ENCODE measurements at places on chromosomes 12 and 14.

- DNase-seq, result no peak
Observed at GRCh38 chr12:54584128-54584527, 4.3 kb downstream of the PPP1R1A start.

- DNase-seq, result no peak
Observed at GRCh38 chr14:30482276-30482675, 76.7 kb upstream of the G2E3 start.

GRCh38 chr14:55938249-55938791 is 179.9 kb upstream of the PELI2 start:
- no peak for DNase-seq

DNA sequence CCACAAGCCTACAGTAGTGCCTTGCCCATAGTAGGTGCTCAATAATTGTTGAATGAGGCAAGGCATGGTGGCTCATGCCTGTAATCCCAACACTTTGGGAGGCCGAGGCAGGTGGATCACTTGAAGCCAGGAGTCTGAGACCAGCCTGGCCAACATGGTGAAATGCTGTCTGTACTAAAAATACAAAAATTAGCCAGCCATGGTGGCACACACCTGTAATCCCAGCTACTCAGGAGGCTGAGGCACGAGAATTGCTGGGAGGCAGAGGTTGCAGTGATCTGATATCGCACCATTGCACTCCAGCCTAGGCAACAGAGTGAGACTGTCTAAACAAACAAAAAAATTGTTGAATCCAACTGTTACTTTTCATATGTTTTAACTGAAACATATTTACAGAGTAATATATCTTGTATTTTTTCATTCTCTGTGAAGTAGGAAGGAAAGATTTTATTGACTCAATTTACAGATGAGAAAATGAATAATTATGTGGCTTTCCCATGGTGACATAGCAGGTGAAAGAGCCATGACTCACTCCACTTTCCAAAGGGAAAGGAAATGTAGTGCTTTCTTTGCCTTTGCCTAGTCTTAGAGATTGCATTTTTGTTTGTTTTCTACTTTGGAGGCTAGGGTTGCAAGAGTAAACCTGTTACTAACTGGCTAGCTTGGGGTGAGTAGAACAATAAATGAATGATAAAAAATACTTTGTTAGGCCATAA is 95.4 kb upstream of the SLC38A4 start:
- no peak for DNase-seq

DNA sequence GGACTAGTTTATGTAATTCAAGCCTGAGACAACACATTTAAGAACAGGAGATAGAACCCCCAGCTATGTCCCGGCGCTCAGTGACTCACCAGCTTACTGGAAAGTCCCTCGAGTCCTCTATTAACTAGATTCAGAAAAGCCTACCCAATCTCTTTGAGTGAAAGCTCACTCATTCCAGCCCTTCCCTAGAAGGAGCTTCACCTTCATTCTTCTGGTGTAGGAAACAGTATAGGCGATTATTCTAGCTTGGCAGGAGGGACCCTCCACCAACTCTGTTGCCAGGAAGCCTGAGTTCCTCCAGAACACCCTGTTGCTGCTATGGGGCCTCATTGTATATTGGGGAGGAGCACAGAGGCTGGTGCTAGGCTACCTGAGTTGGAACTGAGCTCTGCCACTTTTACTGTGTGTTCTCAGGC is 57.2 kb upstream of the AEBP2 start:
- no peak for DNase-seq

DNA sequence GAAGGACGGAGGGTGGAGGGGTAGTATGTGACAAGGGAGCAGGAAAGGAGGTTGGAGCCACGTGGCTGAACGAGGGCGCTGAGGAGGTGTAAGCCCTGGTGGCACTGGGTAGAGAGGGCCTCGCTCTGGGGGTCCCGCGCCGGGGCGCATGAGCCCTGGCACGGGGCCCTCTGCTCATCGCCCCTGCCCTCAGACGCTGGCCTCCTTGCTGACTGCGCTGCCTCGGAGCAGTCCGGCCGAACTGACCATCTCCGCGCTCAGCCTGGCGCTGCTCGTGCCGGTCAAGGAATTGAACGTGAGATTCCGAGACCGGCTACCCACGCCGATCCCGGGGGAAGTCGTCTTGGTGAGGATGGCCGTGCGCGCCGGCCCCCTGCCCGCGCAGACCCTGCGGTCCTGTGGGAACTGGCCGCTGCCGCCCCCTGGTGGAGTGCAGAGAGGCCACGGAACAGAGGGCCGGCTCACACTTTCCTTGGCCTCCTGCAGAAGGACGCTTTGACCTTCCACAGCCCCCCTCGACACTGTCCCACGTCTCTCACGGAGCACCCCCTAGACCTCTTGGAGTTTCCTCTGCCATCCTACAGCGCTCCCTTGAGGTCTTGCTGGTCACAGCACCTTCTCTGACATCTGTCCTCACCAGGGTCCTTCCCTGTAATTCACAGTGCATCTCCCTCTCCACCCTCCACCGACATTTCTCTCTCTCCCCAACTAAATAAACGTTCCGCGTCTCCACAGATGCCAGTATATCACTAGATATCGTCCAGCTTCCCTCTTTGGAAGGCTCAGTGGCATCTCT is 10.5 kb downstream of the ARHGEF25 start:
- DNase-seq, result no peak

- no peak for DNase-seq
Observed at GRCh38 chr14:106109337-106109736, 583.0 kb downstream of the TMEM121 start.

GRCh38 chr14:20477211-20477876 is 8.1 kb downstream of the PNP start:
- DNase-seq, result no peak
